ENCODE measurements at places on chromosomes 1 and 21.

- no peak for DNase-seq
Measured at GRCh38 chr21:44931501-44932407, 8.1 kb upstream of the SLX9 start.

DNA sequence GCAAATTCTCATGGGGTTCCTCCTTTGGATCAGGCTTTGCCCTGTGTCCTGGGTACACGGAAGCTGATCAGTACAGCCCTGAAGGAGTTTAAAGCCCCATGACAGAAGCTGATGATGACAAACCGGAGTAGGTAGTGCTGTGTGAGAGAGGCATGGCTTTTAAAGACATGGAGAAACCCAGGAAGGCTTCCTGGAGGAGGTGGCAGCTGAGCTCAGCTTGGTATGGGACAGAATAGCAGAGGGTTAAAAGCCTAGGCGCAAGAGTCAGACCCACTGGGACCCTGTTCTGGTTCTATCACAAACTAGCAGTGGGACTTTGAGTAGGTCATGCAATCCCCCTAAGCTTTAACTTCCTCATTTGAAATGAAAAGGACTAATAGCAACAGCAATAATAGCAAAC, 6.1 kb downstream of the TMEM61 start:
- no peak for DNase-seq

- no peak for DNase-seq
Measured at GRCh38 chr21:38853421-38853919, 47.7 kb downstream of the ETS2 start.

- no peak for DNase-seq
Measured at GRCh38 chr1:209375097-209375496, 208.4 kb upstream of the CAMK1G start.

DNA sequence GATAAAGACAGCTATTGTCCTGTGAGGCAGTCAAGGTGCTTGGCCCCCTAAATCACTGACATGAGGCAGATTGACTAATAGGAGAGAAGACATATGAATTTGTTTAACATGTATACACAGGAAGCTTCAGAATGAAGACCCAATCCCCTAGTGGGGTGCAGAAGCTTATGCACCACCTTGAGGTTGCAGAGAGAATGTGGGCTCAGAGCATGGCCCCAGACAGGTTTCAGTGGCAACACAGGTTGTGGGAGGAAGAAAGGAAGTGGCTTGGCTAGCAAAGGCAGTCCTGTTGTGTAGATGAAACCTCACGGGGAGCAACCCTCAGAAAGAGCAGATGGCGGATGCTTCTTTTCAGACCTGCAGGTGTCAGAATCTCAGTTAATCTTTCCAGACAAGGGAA, 37.0 kb upstream of the PARP1 start:
- no peak for DNase-seq

DNA sequence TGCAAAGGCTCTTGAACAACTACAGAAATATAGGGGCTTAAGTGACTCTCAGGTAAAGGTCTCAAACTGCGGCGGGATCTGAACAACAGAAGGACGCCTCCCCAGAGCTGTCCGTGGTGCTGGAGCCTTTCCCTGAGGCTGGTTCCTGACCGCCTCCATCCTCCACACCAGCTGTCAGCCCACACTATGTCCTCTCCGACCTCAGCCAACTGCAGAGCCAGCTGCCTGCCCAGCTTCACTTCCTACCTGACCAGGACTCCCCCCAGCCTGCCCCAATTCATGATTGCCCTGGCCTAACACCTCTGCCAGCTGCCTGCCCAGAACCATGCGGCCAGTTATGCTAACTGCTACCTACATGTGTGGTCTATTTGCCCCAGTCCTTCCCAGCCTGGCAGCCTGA, 63.6 kb upstream of the ZC3H12A start:
- no peak for DNase-seq

GRCh38 chr21:36773995-36774394, 75.1 kb downstream of the SIM2 start:
- no peak for DNase-seq

- no peak for DNase-seq
Measured at GRCh38 chr1:22500471-22500870, 48.8 kb downstream of the ZBTB40 start.
